ENCODE measurements at places on chromosomes 11 and 22.

DNA sequence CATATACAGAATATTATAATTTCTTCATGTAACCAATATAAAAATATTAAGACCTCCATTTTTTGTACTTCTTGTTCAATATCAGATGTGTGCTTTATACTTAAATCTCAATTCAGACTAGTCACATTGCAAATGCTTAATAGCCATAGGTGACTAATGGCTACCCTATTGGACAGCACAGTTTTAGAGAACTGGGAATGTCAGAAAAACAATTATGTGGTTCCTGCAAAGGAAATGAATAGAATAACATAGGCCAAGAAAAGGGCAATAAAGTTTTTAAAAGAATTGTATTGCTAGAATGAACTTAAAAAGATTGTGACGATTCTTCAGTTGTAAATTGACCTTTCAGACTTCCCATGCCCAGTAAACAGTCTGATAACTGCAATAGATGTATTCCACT is 843.0 kb downstream of the METTL15 start:
- no peak for DNase-seq

DNA sequence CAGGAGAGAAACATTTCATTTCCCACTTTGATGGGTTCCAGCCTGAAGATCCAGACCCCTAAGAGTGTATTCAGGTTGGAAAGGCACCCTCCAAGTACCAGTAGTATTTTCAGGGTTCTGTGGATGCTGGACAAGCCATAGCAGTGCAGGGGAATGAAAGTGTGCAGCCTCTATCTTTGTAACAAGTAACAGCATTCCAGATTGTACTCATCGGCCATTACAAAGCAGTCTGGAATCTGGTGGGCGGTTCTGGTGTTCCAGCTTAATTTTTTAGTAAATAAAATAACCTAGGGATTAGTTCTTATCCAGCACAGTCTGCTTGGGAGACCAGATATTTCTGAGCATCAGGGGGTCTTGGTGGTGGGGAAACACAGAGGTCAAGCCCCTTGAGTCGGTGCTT is 22.6 kb downstream of the APLNR start:
- no peak for DNase-seq

- no peak for DNase-seq
Measured at GRCh38 chr11:85718126-85718943, 32.3 kb upstream of the CCDC89 start.

DNA sequence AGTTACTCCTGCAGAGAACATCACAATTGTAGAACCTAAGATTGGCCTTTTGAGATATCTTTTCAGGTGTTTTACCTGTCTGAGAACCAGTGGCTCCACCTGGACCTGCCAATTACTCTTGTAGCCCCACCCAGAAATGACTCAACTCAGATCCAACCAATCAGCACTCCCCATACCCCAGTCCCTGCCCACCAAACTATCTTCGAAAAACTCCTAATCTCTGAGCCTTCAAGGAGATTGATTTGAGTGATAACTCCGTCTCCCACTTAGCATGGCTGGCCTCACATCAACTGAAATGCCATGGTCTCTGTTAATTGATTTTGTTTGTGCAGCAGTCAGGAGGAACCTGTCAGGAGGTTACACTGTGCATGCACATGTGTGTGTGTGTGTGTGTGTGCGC is 103.6 kb downstream of the MTNR1B start:
- peak; percentile 41 for DNase-seq

- DNase-seq, result no peak
Measured at GRCh38 chr11:12232817-12233601, 122.6 kb downstream of the MICAL2 start.

All from HAP-1 (cell line).